ENCODE measurements at places on chromosomes 7 and 10. TPM values are rescaled to one million over a fixed set of nuclear protein-coding genes. Genes with fewer than 3 reads are reported as not detected.

DNA sequence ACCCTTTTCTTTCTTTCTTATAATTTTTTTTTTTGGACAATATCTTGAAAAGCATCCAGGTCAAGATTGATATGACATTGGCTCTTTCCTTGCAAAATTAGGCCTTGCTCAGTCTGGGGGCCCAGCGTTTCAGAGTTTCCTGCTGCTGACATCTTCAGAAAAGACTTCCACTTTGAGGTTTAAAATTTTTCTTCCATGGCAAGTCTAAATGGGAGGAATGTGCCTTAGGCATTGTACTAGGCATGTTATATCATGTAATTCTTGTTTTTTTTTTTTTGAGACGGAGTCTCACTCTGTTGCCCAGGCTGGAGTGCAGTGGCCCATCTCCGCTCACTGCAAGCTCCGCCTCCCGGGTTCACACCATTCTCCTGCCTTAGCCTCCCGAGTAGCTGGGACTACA is 48.9 kb upstream of the PDZD8 start:
- no peaks in the 10 kb centered on the region for H3K27me3 ChIP-seq
- no peaks in the 10 kb centered on the region for H3K36me3 ChIP-seq
- no peak overlapping the region for H3K27ac ChIP-seq
- no peaks in the 10 kb centered on the region for H3K4me1 ChIP-seq

DNA sequence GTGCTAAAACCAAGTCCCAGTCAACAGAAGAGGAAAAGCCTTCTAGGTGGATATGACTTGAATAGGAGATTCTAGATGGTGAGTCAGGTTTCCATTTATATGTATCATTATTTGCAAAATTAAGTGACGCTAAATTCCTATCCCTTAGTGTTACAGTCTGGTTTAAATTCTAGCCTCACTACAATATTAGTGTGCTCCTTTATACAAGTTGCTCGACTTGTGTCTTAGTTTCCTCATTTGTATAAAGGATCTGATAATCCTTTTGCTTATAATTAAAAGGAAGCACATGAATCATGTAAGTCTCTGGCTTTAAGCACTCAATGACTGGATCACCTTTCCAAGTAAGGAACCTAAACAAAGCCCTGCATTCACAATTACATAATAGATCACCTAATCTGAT is 105.7 kb downstream of the SVOPL start:
- no peak overlapping the region for H3K27ac ChIP-seq
- no peaks in the 10 kb centered on the region for H3K4me1 ChIP-seq
- no peaks in the 10 kb centered on the region for H3K36me3 ChIP-seq
- no peak overlapping the region for H3K4me3 ChIP-seq

The SEC61G gene
- total RNA-seq: 196 TPM

DNA sequence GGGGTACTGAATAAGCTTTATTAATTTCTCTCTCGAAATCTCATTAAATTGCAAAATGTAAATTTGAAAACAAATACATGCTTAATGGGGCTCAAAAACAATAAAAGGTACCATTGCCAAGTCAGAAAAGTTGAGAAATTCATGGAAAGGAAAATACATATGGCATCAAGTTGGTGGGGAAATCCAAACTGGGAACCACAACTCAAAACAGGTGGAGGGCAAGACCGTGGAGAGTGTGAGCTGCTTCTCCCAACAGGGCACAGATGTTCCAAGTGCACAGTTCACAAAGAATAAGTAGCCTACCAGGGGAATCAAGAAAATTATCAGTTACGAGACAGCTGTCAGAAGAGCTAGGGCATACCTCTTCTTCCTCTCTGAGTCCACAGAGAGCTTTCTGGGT is 26.6 kb downstream of the MKX start:
- H3K27ac ChIP-seq: no peak overlapping the region
- H3K27me3 ChIP-seq: no peaks in the 10 kb centered on the region
- no peak overlapping the region for H3K4me3 ChIP-seq
- H3K4me1 ChIP-seq: peaks cover 27% of the 10 kb centered on the region

The AFAP1L2 gene
- 1.3 TPM for total RNA-seq

All from gastrocnemius medialis (tissue), 4 donors.